ENCODE measurements at places on chromosomes 4 and X.

DNA sequence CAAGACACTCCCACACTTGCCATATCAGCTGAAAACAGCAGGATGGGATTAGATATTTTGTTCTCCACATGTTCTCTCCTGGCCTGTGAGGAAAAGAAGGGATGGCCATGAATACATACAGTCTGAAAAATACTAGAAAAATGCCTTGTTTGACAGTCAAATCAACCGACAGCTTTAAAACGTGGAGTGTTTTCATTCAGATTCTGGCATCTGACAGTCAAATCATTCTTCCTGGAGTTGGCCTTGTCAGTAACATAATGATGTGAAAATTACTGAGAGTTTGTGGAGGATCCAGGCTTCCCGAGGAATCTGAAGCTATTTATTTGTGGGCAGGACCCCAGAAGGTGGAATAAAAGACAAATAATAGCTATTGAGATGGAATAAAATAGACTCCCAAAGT lies 188.2 kb downstream of the LDB2 start:
- no peak for DNase-seq

GRCh38 chr4:152258804-152259708 lies 276.8 kb downstream of the FBXW7 start:
- DNase-seq: no peak

DNA sequence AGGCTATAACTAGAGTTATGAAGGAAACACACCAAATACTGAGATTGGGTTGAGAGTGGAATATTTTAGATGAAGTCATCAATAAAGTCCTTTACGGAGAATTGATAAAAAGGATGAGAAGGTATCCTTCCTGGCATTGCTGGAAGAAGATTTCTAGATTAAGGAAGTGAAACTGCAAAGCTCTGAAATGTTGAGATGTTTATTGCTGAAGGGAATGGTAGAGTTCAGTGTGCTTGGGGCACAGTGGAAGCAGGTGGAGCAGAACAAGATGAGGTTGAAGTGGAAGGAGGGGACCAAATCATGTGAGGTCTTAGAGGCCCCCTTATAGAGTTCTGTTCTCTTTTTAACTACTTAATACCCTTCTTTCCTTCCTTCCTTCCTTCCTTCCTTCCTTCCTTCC lies 848.5 kb downstream of the RAB28 start:
- DNase-seq: no peak

DNA sequence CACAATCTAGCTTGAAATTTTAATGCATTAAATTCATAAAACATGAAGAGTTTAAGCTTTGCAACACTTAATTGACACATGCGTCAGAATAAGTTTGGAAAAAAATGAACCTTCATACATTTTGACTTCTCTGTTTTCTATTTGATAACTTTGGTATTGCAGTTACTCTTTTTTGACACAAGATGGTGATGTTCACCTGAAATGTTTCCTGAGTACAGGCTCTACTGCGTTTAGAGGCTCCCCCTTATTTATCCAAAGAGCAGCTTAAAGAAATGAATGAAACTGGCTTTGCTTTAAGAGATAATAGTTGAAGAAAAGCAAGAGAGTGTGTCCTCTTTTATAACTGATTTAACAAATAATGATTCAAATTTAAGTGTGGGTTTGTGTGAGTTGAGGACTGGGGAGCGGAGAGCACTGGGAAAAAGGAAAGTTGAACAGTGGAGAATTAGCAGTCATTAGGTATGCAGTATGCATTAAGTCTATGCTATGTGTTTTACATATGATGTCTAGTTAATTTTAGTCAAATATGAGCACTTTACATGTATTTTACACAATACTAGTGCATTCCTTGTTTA lies 180.6 kb upstream of the NUDT6 start:
- peak; percentile 17 for DNase-seq

GRCh38 chr4:56007154-56007553 lies 58.4 kb downstream of the CEP135 start:
- no peak for DNase-seq

DNA sequence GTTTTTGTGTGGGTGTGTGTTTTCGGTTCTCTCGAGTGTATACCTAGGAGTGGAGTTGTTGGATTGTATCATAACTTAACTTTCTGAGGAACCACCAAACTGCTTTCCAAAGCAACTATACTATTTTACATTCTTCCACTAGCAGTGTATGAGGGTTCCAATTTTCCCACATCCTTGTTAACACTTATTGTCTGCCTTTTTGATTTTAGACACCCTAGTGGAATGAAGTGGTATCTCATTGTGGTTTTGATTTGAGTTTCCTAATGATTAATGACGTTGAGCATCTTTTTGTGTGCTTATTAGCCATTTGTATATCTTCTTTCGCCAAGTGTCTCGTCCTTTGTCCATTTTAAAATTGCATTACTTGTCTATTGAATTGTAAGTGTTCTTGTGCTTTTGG lies 118.6 kb downstream of the REPS2 start:
- no peak for DNase-seq

- peak; percentile 78 for DNase-seq
These were observed 2.1 kb downstream of the ELOVL6 start for GRCh38 chr4:110196206-110196870.

DNA sequence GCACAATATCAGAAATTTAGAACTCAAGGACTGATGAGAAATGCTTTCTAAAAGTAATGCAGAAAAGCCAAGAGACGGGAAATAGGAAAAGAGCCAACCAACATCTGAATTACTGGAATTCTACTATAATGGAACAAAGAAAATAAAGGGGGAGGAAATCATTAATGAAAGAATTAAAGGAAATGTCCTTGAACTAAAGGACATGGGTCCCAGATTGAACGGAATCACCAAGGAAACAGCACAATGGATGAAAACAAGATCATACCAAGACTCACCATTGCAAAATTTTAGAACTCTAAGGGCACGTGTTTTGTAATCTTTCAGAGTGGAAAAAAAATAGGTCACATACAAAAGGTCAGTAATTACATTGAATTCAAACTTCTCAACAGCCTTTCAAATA lies 35.9 kb downstream of the HPGDS start:
- DNase-seq: no peak

- DNase-seq: no peak
These were observed 58.7 kb downstream of the METTL14 start for GRCh38 chr4:118743867-118744266.

DNA sequence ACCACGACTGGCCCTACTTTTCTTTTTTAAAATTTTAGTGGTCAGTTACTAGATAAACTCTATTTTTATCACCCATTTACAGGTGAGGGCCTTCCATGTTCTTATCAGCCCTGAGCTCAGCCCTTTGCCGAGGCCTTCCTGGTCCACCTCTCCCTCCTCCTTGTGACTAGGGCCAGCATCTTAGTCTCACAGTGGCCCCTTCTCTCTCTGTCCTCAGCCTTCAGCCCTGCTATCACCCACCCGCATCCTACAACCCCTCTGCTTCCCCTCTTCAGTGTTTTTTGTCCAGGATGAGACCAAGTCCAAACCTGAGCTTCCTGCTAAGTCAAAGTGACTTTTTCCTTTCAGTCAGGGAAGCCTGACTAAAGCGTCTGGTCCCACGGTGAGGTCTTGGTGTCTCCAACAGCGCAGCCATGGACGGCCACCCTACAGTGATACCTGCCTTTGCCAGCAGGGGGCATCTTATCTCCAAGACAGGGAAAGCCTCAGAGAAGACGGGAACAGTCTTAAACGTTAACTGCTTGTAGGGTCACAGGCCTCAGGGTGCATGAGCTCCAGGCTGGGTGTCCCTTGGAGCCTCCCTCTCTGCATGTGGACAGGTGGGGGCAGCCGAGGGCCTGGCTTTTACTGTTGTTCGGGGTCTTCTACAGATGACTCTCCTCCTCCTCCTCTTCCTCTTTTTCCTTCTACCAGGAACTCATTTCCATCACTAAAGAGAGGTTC lies 11.7 kb upstream of the GAGE10 start:
- peak; percentile 42 for DNase-seq

GRCh38 chr4:150962245-150962644 lies 52.8 kb downstream of the LRBA start:
- DNase-seq: no peak

DNA sequence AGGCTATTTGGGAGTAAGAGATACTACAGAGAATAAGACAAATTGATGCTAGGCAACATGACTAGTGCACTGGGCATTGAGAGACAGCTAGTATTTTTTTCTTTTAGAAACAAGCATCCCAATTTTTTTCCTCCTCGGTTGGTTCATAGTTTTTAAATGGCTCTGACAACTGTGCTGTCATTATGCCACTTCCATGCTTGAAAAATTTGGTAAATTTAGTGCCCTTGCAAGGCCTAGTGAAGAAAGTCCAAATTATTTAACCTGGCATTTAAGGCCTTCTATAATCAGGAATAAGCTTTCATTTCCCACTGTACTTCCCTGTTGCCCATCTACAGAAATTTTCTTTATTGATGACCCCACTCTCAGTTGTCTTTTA lies 15.8 kb downstream of the VSIG4 start:
- DNase-seq: no peak

- DNase-seq: no peak
These were observed 326.3 kb upstream of the ZCCHC13 start for GRCh38 chrX:73977542-73978169.

DNA sequence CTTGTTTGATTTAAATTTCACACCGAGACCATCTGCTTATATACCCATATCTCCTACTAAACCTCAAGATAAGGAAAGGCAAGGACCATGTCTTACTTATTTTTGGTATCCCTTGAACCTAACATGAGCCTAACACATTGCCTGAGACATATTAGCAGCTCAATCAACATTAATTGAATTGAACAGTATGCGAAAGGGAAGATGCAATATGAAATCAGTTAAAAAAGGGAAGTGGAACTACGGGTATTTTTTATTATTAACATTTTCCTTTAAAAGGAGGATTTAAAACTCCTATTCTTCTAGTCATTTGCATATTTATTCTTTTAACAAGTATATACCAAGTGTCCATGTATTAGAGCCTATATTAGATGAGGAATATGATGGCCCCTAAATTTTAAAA lies 197.0 kb downstream of the CAMK2D start:
- DNase-seq: no peak

GRCh38 chr4:156193106-156193505 lies 239.4 kb upstream of the CTSO start:
- DNase-seq: no peak

DNA sequence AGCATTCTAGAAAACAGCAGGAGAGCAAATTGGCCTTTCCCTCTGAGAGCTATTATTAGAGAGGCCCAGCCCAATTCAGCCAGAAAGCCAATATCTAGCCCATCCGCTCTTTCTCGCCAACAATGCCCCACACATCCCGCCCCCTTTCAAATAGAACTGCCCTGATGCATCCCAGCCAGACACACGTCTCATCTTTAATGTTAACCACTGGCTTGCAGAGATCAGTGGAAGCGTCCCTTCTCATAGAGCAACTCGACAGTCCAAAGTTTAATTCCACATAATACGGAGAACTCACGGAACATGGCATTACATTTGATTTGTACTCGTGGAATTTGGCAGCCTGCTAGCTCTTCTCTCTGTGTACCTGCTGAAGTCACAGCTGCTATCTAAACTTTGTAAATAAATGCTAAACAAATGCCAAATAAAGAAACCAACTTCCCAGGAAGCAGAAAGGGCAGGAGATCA lies 304.4 kb downstream of the DHX15 start:
- DNase-seq: no peak

DNA sequence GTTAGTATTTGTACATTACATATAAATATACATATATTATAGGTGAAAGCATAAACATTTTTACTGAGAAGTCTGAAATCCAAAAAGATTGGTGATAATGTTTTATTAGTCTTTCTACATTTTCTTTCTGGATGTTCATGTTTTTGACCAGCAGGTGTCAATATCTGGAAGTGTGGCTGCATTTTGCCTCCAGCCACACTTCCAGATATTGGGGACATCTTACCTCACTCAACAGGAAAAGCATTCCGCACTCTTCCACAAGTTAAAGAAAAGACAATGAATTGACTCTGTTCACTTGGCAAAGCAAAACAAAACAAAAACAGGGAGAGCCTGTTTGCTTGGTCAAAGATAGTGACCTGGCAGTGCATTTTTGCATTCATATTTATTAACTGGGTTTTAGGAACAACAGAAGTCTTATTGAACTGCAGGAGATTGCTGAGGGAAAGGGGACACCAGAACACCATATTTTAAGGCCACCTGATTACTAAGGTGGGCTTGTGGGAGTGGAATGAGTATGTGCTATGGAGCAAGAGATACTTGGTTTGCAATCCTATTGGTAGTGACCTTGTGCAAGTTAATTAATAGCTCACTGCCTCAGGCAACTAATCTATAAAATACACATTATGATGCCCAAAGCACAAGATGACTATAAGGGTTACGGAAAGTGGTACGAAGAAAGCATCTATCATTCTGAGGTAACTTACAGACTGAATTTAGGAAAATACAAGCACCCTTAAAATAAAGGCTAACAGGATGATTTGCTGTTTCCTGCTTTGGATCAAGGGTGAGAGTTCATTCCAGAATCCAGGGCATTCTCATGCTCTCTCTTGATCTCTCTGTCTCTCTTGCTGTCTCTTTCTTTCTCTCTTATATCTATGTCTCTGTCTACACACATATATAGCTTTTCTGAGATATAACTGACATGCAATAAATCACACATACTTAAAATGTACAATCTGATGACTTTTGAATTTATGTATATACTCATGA lies 389.9 kb upstream of the EMCN start:
- no peak for DNase-seq

GRCh38 chr4:77510367-77510766 lies 95.3 kb upstream of the CXCL13 start:
- DNase-seq: no peak

GRCh38 chr4:70863099-70863790 lies 23.6 kb upstream of the GRSF1 start:
- DNase-seq: no peak

- no peak for DNase-seq
These were observed 51.5 kb downstream of the SLC9A7 start for GRCh38 chrX:46707274-46707965.

DNA sequence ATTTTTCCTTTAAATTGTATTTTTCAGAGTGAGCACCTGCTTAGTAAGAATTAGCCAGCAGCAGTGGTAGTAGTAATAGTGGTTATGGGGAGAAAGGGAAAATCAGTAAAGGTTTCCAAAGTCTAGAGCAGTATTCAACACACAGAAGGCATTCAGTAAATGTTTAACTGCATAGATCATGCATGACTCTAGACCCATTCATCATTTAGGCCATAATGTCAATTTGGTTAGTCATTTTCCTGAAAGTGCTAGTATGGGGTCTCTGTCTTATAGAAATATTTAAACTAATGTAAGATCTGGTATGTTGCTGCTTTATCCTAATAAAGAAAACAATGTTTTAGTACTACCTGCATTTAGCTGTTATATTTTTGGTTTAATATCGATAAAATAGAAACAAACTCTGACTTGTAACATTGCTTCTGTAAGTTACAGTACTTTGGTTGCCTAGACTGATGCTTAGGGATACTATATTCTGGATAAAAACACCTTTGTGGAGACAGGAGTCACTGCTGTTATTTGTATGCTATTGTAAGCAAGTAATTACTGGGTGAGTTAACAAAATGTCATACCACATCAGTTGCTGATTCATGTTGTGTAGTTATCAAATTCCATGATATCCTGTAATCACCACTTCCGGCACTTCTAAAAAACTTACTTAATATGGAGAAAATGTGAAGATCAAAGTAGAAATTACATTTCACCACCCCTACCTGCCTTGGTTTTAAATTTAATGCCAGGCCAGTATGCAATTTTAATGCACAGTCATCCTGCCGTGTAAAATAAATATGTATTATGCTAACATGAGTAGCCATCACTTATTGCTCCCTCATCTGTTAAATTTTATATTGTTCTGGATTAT lies 115.8 kb upstream of the BMPR1B start:
- no peak for DNase-seq
